ENCODE measurements at places on chromosomes 6 and 20.

GRCh38 chr20:2837221-2837960 is 3.1 kb downstream of the PCED1A start:
- no peak for DNase-seq

DNA sequence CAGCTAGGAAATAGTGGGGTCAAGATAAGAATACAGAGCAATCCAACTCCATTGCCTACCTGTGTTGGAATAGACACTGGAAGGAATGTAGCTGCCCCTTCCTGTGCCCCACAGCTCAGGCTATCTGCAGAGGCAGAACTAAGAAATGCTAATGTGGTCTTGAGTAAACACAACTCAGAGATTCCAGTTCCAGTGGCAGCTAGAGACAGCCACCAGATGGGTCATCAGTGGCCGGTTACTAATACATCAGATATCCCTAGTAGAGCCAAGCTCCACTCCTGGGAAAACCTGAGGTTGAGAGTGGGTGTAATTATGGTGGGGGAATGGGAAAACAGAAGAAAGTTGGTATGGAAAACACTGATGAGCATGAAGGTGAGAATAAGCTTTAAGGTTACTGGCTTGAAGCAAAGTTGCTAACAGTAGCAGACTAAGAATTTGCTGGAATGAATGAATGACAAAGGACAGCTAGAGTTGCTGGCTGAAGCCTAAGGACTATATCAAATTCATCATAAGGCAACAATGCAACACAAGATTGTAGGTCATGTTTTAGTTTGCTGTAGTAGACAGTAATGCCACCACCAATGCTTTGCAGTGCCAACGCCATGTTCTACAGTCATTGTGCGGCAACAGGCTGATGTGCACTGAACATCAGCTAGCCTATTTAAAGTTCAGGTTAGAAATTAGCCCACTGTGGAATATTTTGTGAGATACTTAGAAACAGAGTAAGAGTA is 28.3 kb upstream of the FAM83C start:
- DNase-seq = no peak

- no peak for DNase-seq
Measured at GRCh38 chr6:81166770-81167169, 585.7 kb downstream of the TENT5A start.

- DNase-seq = no peak
Measured at GRCh38 chr6:8080362-8081151, 16.4 kb upstream of the BLOC1S5 start.

GRCh38 chr6:75926293-75927168 is 145.9 kb downstream of the IMPG1 start:
- no peak for DNase-seq

GRCh38 chr20:54350415-54350814 is 125.0 kb upstream of the DOK5 start:
- DNase-seq = no peak

- no peak for DNase-seq
Measured at GRCh38 chr20:52996130-52996529, 24.0 kb downstream of the TSHZ2 start.

DNA sequence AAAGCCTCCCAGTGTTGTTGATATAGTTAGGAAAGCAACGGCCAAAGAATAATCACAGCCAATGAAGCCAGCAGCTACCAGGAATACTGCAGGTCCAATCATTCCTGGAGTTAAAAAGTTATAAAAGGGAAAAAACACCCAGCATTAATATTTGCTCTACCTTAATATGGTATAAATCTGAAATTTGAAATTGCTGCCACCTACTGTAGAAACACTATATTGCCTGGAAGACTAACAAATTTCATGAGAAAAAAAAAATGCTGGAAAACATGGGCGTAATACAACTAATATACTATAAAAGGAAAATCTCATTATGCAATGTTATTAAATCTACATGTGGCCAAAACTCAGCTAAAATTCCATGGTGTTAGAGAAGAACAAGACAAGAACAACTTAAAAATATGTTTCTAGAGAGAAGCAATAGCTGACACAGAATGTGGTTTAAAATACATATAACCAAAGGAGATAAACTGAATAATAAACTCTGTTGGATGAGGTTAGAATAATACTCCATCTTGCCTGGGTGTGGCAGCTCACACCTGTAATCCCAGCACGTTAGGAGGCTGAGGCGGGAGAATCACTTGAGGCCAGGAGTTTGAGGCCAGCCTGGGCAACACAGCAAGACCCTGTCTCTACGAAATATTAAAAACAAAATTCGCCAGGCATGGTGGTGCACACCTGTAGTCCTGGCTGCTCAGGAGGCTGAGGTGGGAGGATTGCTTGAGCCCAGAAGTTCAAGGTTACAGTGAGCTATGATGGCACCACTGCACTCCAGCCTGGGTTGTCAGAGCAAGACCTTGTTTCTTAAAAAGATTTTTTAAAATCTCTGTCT is 43.1 kb downstream of the SLC17A5 start:
- peak; percentile 54 for DNase-seq

DNA sequence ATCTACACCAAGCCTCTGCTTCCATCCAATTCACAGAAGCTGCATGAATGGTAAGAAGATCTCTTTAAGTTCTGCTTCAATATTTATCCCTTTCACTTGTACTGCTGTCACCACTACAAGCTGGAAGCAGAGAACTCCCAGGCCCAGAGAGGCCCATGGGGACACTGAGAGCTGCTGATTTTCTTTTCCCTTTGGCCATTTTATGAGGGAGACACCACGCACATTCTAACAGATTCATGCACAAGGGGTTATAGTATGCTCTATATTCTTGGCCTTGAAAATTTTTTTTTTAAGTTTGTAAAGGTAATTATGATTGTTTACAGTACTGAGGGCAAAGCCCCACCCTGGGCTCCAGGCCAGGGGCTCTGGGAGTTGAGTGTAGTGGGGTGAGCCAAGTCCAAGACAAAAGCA is 88.4 kb downstream of the MYB start:
- no peak for DNase-seq

GRCh38 chr6:53436526-53437303 is 88.0 kb upstream of the ELOVL5 start:
- no peak for DNase-seq

GRCh38 chr6:165034271-165034741 is 275.1 kb downstream of the C6orf118 start:
- DNase-seq = no peak

DNA sequence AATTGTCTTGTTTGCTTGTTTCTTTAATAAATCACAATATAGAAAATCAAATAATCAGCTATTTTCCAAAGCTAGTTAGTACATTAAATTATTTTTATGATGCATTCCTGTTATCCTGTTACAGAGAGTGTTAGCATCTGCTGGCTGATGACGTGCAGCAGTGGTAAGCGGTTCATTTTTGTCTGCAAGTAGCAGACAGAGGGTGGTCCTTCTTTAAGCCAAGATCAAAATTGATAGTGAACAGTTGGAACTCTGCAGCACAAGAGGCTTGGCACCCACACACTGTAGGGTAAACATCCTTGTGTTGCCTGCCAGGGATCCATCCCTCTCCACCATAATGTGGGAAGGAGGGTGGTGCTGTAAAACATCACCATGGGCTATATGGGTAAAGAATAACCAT is 158.3 kb downstream of the FRK start:
- DNase-seq = no peak

GRCh38 chr6:45650524-45651135 is 272.9 kb upstream of the SUPT3H start:
- no peak for DNase-seq

- DNase-seq = no peak
Measured at GRCh38 chr6:66717801-66718200, 1010.8 kb upstream of the EYS start.

DNA sequence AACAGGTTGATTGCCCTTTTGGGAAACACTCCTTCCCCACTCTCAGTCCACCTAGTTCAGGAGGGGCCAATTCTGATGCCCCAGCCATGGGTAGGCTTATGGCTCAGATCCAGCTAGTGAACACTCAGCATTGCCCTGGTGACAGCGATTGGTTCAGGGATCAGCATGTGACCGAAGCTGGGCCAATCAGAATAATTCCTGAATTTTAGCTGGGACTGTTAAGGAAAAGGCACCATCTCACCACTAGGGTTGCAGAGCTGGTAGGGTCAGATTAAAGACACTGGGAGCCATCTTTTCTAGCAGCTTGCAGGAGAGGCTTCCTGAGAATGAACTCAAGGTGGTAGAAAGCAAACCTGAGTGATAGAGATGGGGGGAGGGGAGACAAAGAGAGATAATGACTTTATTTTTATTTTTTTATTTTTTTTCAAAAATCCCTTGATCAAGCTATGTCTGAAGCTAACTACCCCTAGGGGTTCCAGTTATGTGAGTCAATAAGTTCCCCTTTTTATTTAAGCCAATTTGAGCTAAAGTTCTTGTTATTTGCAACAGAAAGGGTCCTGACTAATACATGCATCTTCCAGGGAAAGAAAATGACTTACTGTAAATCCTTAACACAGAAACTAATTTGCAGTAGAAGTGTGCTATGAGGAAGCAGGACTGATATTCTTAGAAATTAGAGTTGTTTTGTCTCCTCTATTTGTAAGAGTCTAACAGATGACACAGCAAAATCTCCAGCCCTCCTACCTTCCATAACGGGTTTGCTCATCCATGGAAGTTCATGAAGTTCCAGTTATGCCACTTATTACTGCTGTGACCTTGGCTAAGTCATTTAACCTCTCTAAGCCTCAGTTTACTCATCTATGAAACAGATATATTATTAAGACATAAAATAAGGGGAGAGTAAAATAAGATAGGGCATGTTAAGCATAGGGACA is 44.7 kb downstream of the EYA2 start:
- no peak for DNase-seq
